Psoas muscle (tissue), 8 donors: ENCODE measurements at places on chromosomes 1 and 21. TPM values are rescaled to one million over a fixed set of nuclear protein-coding genes. Genes with fewer than 3 reads are reported as not detected.

- no peaks in the 10 kb centered on the region for H3K36me3 ChIP-seq
- no peak overlapping the region for H3K27ac ChIP-seq
- peaks cover 7% of the 10 kb centered on the region for H3K4me1 ChIP-seq
- no peaks in the 10 kb centered on the region for H3K27me3 ChIP-seq
Measured at GRCh38 chr1:229209816-229210215, 61.1 kb upstream of the RAB4A start.

DNA sequence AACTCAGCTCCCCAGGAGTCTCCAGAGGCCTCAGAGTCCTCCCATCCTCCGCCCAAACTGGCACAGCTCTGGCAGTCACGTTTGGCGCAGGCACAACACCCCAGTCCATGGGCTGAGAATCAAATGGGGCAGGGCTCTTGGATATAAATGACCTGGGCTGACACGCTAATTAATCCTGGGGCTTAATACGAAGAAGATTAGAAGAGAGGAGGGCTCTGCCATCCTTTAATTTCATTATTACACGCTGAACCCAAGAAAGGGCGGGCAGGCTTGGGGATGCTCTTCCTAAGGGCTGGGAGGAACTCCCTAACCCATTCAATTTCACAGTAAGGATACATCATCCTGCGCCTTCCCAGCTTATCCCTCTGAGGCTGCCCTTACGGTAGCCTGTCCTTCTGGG, 2.4 kb downstream of the GRIK3 start:
- no peaks in the 10 kb centered on the region for H3K4me1 ChIP-seq
- no peak overlapping the region for H3K4me3 ChIP-seq
- peaks cover 85% of the 10 kb centered on the region for H3K27me3 ChIP-seq
- H3K36me3 ChIP-seq, result no peaks in the 10 kb centered on the region
- no peak for DNase-seq

DNA sequence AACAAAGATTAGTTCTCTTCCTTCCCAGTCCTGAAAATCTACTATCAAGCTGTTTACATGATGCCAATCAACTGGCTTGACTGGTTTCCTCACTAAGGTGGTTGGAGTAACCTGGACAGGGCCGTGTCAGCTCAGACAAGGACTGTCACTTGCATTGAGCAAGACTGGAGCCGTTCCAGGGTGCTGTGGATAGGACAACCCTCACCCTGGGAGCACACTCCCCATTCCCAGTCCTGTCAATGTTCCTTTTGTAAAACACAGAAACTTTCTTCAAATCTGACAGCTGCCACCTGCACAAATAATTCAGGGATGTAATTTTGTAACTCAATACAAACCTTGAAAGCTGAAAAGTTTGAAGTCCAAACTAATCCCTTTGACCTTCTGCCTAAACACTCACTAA, 31.4 kb downstream of the PLPP3 start:
- DNase-seq, result peak; percentile 84
- H3K27ac ChIP-seq, result peak overlapping the region; percentile 12
- no peaks in the 10 kb centered on the region for H3K27me3 ChIP-seq
- H3K4me1 ChIP-seq, result peaks cover 70% of the 10 kb centered on the region

PIK3C2B gene
- total RNA-seq, result 20.9 TPM

C21orf58 gene
- 1.1 TPM for total RNA-seq
